Lower lobe of right lung (tissue), 2 donors: ENCODE measurements at places on chromosomes 3 and 15.

- peak; percentile 75 for DNase-seq
These were observed 634 bp downstream of the MINDY2 start for GRCh38 chr15:58771621-58772250.

GRCh38 chr3:177680472-177680821 lies 483.2 kb upstream of the TBL1XR1 start:
- DNase-seq, result no peak

DNA sequence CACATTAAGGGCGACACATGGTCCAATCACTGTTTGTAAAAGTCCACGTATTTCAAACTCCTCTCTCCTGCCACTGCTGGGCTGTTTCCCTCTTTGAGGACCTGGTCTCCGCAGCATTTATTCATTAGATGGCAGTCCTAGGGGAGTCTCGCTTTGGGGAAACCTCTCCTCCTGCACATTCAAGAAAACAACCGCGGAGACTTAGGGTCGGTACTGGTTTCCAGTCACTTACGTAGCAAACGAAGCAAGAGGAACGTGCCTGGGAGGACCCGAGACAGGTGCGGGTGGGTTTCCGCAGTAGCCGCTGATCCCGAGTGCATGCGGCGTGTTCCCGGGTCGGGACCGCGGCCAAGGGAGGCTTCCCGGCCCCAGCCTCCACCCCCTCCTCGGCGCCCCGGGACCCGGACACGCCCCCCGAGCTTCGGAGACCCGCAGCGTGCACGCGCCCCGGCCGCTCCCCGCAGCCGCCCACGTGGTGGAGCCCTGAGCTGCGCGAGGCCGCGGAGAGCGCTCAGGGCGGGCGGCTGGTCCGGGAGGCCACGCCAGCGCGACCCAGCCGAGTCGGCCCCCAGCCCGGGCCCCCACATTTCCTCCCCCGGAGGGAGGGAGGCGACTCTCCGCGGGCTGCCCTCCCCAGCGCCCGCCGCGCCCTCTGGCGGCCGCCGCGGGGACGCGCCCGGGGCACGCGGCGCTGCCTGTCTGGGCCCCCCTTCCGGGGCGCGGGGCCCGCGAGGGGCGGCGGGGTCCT lies 1.1 kb upstream of the IGF1R start:
- peak; percentile 81 for DNase-seq

DNA sequence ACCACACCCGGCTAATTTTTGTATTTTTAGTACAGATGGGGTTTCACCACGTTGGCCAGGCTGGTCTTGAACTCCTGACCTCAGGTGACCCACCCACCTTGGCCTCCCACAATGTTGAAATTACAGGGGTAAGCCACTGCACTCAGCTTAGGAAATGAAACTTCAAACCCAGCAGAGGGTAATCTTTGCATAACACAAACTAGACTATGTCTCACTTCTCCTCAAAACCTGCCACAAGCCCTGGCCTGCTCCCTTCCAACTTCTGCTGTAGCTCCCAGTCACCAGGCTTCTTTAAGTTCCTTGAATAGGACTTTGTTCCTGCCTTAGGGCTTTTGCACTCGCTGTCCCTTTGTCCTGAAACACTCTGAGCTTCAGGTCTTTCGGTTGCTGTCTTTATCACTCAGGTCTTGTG lies 39.2 kb upstream of the SEMA4B start:
- no peak for DNase-seq

DNA sequence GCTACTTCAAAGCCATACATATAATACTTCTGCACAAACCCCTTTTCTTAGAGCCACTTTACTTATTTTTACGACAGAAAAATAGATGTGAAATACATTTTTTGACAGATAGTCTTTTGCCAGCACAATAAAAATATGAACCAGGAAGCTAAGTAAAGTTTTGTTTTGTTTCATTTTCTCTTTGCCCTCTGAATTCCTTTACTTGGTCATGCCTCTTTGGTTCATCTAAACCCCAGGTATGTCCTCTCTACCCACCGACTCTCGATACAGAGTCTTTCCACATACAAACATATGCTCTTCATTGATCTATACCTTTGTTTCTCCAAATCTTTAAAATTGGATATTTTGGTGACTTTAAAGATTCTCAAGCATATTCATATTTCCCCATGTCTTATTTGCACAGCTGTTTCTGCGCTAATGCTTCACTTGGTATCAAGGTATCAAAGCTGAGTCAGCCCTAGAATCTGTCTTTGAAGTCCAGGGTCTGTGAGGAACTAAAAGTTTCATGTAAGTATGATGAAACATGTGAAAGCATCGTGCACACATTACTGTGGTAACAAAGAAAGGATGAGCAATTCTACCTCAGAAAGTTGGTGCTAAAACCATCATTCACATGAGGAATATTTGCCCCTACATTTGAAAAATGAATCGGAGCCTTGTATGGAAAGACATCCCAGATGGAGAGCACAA lies 845.4 kb downstream of the NAALADL2 start:
- DNase-seq, result no peak

- DNase-seq, result no peak
These were observed 74.4 kb downstream of the BOC start for GRCh38 chr3:113285741-113286140.

DNA sequence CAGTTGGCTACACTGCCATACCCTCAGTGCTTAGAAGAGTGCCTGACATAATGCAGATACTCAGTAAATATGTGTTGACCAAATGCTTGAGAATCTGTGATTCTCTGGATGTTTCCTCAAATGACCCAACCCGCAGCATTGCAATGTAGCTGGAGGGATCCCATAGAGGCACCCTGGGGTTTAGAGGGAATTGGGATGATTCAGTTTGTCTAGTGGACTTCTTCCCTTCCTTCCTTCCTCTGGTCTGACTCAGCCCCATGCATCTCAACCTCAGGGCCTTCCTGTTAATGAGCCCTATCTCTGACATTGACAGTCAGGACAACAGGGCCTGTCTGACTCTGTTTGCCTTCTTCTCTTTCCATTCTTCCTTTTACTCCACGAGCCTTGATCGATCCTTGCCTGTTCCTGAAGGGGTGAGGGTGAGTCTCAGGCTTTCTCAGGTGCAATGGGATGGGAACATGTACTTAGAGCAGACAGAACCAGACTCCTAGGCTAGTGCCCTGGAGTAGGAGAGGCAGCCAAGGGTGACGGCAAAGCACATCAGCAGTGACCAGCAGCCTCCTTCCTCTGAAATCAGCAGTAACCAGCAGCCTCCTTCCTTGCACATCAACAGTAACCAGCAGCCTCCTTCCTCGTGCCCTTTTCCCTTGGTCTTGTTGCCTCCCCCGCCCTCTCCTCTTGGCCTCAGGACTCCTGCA lies 78.2 kb downstream of the DGKG start:
- no peak for DNase-seq

DNA sequence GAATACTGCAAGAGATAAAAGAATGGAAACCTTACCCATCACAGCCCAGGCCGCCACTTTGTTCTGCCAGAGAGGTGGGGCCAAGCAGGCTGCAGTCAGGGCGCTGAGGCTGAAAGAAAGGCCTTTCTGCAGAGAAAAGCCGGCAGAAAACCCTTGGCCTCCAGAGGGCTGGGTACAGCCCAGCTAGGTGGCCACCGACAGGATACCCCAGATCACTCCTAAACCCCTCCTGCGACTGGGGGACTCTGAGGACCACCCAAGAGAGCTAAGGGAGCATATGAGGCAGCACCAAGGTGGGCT lies 69.3 kb downstream of the SMAD6 start:
- no peak for DNase-seq

- no peak for DNase-seq
These were observed 127.4 kb downstream of the TCF12 start for GRCh38 chr15:57045741-57046382.

DNA sequence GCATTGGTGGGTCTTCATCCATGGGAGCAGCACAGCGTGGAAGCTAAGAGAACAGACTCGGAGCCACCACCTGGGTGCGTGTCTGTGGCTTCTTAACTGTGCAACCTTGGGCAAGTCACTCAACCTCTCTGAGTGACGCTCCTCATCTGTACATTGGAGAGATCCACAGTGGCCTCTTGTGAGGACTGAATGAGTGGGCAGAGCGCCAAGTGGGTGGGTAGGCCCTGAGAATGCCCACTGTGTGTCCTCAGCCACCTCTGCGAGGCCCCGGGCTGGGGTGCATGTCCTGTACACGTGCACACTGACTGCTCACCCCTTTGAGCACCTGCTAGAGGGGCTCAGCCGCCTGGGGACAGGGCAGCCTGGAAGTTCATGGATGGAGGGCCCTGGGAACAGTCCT lies 99.6 kb upstream of the PRR23E start:
- DNase-seq, result no peak

- no peak for DNase-seq
These were observed 47.4 kb downstream of the TJP1 start for GRCh38 chr15:29774900-29775299.

DNA sequence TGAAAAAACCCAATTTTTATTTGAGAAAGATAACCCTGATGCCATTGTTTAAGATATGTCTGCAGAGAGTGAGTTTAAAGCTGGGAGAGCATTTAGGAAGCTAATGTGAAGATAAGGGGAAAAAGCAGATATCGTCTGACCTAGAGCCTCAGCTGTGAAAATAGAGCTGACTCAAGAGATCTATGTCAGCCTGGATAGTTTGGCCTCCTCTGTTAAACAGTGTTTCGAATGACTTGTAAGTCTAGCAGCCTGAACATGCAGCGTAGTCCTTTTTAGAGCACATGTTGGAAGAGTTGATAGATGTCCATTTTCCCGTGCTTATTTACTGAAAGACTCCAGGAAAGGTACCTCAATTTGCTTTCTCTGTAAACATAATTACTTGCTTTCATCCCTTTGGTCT lies 48.1 kb downstream of the ALCAM start:
- DNase-seq, result no peak
